ENCODE measurements at places on chromosomes 5 and 9.
A peak's percentile ranks its signal among the peaks of the same experiment; 100 is the strongest.

DNA sequence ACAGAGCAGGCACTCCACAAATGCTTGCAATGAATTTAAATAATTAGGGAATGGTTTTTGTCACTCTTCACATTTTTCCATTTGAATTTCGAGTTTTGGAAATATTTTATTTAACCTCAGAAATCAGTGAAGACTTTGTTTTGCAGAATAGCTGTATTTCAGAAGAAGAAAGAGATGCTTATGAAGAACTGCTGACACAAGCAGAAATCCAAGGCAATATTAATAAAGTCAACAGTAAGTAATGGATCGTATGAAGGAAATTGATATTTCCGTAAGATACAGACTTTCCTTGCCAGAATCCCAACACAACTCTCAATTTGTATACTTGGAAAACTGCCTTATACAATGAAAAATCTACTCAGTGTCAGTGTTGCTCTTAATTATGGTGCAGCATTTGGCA is 30.5 kb downstream of the F2RL2 start:
- DNase-seq, result no peak

GRCh38 chr9:123589361-123590239 is 233.6 kb downstream of the CRB2 start:
- no peak for DNase-seq

DNA sequence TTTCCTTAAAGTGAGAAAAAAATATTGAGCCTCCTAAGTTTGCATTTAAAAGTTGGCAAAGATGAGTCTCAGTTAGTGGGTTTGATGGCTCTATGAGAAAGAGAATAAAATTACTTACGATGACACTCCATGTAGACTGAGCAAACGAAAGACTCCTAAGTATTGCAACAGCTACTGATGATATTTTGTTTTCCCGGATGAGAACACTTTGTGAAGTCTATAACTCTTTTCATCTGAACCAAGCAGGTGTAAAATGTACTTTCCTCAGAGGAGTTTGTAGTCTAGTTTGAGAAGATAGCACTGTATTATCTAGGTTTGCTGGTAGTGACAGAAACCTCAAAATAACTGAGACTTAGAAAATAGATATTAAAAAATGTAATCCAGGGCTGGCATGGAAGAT is 1.7 kb upstream of the ITK start:
- no peak for DNase-seq

DNA sequence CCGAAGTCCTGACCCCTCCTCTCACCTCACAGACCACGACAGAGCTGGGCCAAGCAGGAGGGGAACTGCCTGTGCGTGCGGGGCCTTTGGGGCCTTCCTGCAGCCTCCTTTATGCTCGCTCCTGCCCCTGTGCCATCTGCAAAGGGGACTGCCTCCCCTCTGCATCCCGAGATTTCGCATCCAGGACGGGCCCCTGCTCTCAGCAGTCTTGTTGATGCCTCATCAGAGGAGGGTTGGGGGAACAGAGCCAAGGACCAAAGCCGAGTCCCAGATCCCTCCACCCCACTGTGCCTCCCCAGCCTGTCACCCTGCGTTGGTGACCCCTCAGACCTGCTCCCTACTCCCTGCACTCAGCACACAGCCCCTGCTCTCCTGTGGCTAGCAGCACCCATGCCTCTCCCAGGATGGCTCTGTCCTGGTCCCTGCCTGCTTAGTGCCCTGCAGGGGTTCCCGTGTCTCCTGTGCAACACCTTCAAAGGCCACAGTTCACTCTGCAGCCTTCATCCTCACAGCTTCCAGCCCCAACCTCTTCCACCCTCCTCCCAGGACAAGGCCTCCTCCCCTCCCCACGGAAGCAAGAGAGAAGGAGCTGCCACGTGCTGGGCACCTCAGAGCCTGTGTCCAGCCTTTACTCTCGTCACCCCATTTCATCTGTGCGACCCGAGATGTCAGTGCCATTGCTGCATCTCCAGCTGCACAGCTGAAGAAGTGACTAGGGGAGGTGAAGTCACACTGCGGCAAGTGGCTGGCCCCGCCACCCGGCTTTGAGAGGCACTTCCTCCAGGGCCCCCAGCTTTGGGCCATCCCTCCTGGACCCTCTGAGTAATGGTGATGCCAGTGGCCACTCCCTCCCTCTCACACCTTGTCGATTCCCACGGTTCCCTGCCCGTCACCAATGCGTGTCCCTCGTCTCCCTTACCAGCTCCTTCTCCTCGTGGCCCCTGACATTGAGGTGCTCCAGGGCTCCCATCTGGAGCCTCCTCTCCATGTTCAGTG is 62.6 kb upstream of the LRRTM2 start:
- no peak for DNase-seq

DNA sequence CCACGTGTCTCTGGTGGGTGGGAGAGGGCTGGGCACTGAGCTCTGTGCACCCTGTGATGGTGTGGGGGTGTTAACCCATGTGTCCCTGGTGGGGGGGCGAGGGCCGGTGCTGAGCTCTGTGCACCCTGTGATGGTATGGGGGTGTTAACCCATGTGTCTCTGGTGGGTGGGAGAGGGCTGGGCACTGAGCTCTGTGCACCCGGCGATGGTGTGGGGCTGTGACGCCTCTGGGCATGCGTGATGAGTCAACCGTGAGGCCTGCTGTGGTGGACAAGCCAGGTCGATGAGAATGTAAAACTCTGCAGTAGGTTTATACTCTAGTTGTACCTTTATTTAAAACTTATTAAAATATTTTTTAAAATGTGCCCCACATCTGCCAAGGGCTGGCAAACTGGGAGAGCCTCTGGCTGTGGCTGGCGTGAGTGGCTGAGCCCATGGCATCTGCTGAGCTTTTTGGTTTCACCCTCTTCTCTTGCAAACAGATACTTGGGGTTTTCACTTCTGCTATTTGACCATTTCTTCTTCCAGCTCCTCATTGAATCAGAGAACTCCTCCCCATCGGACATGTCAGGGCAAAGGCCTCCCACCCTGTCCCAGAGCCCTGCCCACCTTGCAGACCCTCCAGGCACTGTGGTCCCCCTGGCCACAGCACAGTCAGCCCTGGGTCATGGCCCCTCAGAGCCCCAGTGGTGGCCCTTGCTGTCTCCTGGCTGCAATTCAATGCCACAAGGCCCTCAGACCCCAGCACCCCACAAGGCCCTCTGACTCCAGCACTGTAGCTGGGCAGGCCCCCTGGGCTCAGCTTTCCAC is 18.5 kb upstream of the EXOC3 start:
- no peak for DNase-seq

DNA sequence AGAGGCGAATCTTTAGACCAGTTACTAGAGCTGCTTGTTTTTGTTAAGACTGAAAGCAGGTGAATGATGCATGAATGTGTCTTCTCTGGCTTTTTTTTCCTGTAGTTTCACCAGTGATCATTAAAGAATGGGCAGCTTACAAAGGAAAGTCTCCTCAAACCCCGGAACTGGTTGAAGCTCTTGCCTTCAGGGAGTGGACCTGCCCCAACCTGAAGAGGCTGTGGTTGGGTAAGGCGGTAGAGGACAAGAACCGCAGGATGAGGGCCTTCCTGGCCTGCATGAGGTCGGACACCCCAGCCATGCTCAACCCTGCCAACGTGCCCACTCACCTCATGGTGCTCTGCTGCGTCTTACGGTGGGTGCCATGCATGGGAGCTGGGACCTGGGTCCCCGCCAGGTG is 33.3 kb upstream of the PHF2 start:
- peak; percentile 86 for DNase-seq

GRCh38 chr9:88954066-88954465 is 37.2 kb upstream of the S1PR3 start:
- DNase-seq, result peak; percentile 62

GRCh38 chr5:131413605-131414559 is 150.0 kb downstream of the CDC42SE2 start:
- DNase-seq, result no peak

GRCh38 chr5:57778501-57779091 is 296.0 kb upstream of the ACTBL2 start:
- DNase-seq, result no peak

GRCh38 chr5:145237843-145238242 is 597.3 kb downstream of the PRELID2 start:
- DNase-seq, result peak; percentile 45

DNA sequence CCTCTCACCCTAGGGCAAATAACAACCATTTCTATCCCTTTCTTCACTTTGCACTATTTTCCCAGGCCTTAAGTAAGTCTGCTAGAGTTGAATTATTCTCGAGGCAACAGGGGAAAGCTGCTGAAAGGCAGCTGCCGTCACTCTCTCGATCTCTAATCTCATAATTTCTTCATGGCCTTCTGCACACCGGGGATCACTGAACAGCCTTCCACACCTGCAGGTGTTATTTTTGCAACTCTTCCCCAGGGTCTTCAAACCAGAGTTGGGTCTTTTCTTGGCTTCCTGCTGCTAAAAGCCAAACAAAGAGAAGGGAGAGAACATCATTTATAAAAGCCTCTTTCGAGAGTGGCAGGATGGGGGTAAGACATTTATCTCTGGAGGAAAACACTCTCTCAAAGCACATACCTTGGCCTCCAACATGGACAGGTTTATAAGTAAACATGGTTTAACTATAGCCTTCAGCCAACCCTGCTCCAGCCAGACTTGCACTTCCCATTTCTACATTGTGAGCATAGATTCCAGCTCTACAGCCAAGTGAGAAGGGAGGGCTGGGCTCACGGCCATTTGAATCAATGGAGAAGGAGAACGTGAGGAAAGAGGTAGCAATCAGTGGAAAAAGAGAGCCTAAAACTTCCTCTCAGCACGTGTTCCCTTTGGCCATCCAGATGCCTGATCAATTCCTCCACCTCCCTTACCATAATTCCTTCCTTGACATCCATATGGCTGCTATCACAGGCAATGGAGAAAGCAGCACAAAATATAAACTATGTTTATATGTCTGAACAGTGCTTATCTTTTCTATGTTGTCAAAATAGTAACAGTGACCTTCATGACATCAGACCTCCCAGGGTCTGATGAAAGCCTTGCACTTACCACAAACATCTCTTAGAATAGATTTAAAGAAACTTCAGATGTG is 464.9 kb downstream of the TLE1 start:
- no peak for DNase-seq

GRCh38 chr5:15929611-15930263 is 249.9 kb downstream of the MARCHF11 start:
- DNase-seq, result no peak
